ENCODE measurements at places on chromosomes 5 and 9.

- H3K4me1 ChIP-seq = no peaks in the 10 kb centered on the region
- no peak for DNase-seq
- H3K4me3 ChIP-seq = no peak overlapping the region
- no peaks in the 10 kb centered on the region for H3K27me3 ChIP-seq
These were observed 444.6 kb downstream of the PTPRD start for GRCh38 chr9:10168241-10168640.

DNA sequence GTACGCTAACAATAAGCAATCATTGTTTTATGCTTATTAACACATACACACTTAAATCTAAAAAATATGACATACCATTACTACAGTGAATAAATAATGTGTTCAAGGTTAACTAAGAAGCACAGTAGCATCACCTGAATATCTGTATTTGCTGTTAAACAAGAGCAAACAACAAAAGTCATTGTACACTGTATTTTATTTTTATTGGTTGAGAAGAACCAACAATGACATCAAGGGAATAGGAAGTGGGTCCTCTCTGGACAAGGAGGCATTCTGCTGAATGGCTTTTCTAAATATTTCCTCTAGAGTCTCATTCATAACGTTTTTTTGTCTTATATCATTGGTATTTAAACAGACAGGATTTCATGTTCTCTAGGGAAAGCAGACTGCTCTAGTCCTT, 460.4 kb downstream of the CDH9 start:
- no peaks in the 10 kb centered on the region for H3K4me1 ChIP-seq
- no peak overlapping the region for H3K4me3 ChIP-seq
- H3K27ac ChIP-seq = no peak overlapping the region
- no peaks in the 10 kb centered on the region for H3K36me3 ChIP-seq
- no peaks in the 10 kb centered on the region for H3K27me3 ChIP-seq

DNA sequence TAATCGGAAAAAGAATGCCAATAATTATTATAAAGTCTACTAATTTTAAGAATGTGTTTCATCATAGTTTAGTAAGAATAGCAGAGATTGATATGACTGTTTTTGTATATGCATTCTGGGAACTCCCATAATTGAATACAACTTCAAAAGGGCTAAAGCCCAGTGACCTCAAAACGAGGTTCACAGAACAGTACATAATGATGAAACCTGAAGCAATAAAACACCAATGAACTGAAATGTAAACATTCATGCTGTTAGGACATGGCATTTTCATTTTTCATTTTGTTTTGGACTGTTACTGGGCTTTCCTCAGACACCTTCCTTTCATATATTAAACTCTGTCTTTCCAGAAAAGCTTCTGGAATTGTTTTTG, 684 bp upstream of the JMY start:
- H3K4me1 ChIP-seq = no peaks in the 10 kb centered on the region
- no peak overlapping the region for H3K27ac ChIP-seq
- peak overlapping the region; percentile 76 for H3K4me3 ChIP-seq
- no peaks in the 10 kb centered on the region for H3K36me3 ChIP-seq

GRCh38 chr9:78118742-78119473, 87.3 kb upstream of the GNAQ start:
- no peaks in the 10 kb centered on the region for H3K27me3 ChIP-seq
- no peak overlapping the region for H3K4me3 ChIP-seq
- no peaks in the 10 kb centered on the region for H3K4me1 ChIP-seq
- DNase-seq = peak; percentile 82
- H3K36me3 ChIP-seq = no peaks in the 10 kb centered on the region
- H3K27ac ChIP-seq = no peak overlapping the region

GRCh38 chr5:90185897-90186468, 223.6 kb downstream of the CETN3 start:
- no peak overlapping the region for H3K4me3 ChIP-seq
- H3K27ac ChIP-seq = no peak overlapping the region
- no peaks in the 10 kb centered on the region for H3K27me3 ChIP-seq
- no peaks in the 10 kb centered on the region for H3K4me1 ChIP-seq
- DNase-seq = no peak

DNA sequence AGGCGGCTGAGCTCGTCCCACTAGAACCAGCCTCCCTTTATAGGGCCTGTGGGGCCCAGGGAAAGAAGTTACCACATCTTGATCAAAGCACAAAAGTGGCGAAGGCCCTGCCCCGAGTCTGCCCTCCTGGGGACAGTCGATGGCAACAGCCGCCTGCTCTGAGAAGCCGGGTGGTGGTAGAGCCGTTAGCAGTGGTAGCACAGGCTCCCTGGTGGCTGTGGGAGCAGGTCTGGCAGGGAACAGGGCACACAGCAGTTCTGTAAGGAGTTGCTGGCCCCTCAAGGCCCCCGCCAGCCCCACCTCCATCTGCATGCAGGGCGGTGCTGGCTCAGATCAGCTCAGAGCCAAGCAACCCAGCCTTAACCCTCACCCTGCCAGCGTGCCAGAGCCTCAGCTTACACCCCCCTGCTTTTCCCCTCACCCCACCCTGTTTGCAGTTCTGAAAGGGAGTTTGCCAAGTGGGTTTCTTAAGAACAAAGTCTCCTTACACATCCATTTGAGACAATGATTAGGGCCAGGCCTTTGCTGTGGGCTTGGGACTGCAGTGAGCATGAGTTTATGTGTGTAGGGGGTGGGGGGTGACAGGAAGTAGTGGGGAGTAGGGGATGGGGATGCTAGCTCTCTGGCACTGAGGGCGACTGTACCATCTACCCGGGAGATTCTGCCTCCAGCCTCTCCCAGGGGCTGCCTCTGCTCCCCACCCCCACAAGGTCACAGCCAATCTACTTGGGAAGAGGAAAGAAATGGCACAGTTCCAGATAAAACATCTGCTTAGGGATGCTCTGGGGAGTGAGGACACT, 11.8 kb downstream of the ACSL6 start:
- peaks cover 11% of the 10 kb centered on the region for H3K4me1 ChIP-seq
- no peak for DNase-seq
- no peaks in the 10 kb centered on the region for H3K27me3 ChIP-seq
- H3K36me3 ChIP-seq = no peaks in the 10 kb centered on the region
